Left forelimb (tissue), 1 donor: ENCODE measurements at places on chromosomes 13 and 19.
A peak's percentile ranks its signal among the peaks of the same experiment; 100 is the strongest.

GRCh38 chr19:43380771-43381386 lies 27.4 kb downstream of the CD177 start:
- no peak for DNase-seq

DNA sequence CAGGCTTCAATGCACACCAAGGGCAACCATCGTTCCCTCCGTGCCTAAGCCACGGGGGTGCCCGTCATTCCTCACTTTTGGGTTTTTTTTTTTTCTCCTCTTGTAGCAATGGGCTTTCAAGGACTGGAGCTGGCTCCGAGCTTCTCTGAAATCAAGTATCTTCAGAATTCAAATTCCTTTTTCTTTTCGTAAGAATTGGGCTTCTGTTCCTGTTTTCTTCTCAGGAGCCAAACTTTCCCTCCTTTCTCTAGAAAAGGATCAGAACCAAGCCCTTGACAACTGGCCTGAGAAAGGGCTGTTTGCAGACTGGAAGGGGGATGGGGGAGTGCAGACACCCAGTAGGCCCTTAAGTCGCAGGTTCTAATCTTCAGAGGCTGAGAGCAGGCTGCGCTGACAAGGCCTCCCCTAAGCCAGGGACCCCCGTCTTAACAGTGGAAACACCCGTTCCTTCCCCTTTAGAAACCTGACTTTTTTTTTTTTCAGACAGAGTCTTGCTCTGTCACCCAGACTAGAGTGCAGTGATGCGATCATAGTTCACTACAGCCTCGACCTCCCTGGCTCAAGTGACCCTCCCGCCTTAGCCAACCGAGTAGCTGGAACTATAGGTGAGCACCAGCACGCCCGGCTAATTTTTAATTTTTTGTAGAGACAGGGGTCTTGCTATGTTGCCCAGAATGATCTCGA lies 51.6 kb downstream of the RFX2 start:
- peak; percentile 37 for DNase-seq

DNA sequence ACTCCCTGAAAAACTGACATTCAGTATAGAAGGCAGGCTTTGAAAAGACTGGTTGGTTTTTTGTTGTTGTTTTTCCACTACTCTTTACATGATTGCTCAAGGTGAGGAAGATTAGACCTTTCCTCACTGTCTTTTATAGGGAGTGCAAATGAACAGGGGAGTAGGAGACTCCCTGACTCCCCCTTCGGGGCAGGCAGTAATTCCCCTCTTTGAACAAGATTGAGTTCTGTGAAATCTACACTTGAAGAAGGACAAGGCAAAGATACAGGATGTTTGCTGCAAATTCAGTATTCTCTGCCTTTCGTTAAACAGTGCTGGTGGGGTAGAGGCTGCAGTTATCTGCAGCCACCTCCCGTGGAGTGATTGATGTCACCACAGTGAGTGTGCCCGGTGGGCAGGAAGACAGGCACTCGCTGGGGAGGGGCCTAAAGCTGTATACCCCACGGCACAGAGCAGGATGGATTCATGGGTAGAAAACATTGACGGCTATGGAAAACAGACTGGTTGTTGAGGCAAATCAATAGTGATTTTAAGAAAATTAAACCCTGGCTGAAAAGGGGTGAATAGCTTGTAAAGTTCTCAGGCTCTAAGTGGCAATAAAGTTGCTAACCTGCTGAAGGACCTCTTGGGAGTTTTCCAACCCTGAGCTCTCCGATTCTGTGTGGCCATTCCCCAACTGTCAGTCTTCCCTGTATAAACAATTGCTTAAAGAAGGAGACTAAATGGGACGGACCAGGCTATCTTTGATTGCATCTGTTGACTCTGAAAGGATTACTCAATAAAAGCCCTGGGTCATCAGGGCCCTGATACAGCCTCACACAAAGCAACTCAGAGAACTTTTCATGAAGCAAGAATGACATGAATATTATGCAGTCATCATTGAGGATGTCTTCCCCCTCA lies 308.3 kb downstream of the TBC1D4 start:
- DNase-seq = no peak

- DNase-seq = no peak
These were observed 29.7 kb downstream of the NKPD1 start for GRCh38 chr19:45130888-45131615.

DNA sequence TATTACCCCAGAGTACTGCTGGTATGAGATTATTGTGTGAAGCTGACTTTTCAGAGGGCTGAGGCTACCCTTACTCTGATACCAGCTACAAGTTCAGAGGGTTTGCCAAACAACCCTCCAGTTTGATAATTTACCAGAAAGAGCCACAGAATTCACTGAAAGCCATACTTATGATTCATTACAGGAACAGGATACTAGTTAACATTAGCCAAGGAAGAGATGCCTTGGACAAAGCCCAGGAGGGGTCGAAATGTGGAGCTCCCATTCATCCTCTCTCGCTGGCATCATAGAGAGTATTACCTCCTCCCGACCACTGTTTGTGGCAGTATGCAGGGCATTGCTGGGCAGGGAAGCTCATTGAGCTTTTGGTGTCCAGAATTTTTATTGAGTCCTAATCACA lies 364.3 kb downstream of the KCNRG start:
- no peak for DNase-seq

DNA sequence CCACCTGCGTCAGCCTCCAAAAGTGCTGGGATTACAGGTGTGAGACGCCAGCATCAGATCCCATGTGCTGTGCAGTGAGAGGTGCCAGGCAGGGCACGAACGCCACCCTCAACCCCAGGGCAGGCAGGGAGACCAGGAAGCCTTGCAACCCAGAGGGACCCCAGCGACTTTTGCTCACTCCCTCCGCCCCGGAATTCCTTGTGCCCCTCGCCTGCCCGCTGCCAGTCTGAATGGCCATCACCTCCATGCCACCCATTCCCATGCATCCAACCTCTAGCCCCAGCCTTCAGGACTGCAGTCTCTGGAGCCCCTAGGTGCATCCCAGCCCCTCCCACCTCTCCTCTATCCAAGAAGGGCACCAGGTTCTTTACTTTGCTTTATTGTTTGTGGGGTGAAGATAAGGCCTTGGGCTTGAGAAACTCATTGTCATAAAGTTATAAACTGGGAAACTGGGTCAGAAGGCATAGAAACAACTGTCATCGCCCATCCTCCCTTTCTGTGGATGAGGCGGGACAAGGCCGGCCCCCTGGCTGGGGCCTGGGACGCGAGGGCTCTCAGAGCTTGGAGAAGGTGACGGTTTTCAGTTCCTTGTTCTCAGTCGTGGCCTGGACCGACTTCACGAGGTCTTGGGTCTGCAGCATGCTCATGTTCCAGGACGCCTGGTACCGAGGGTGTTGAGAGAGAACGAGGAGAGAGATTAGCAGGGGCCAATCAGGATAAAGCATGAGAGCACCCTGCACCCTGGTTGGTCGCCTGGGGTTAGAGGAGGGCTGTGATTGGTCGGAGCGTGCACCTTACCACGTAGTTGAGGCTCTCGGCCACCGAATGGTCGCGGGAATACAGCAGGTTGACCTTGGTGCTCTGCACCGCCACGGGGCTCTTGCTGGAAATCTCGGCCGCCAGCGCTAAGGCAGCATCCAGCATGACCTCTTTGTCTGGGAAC lies 2.6 kb upstream of the LGALS4 start:
- no peak for DNase-seq

- DNase-seq = no peak
These were observed 26.1 kb upstream of the CYP2A7 start for GRCh38 chr19:40907968-40908735.

DNA sequence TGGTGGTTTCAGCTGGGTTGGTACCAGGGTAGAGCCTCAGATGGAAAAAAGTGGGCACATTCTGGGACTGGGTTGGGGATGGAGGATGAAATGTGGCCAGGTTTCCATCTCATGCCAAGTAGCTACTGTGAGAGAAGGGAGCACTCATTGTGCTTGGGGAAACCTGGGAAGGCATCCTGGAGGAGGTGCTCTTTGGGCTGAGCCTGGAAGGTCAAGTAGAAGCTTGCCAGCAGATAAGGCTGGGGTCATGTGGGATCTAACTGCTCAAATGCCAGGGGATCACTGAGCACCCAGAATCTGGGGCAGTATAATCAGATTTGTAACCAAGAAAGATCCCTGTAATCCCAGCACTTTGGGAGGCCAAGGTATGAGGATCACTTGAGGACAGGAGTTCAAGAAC lies 9.0 kb upstream of the KCNN1 start:
- no peak for DNase-seq

DNA sequence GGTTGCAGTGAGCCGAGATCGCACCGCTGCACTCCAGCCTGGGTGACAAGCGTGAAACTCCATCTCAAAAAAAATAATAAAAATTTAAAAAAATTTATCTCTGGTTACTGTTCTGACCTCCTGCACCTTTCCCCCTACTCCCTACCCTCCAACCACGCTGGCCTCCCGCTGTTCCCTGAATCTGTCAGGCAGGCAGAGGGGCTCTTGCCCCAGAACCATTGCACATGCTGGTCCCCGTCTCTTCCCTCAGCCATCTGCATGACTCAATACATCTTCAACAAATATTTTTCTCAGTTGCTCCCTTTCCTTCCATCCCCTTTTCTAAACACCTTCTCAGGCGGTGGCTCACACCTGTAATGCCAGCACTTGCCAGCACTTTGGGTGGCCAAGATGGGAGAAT lies 1.1 kb upstream of the FAM187B start:
- DNase-seq = peak; percentile 18

DNA sequence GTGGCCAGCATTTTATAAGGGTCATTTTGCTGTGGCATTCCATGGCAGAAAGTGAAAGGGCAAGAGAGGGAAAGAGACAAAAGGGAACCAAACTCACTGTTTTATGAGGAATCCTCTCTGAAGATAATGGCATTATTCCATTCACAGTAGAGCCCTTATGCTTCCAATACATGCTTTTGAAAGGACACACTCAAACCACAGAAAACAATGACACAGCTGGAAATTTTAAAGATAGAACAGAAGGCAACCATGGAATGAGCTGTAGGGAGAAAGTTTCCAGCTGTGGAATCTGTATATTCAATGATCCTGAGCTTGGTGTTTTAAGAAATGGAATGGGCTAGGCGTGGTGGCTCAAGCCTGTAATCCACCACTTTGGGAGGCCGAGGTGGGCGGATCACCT lies 677.4 kb downstream of the SLITRK1 start:
- no peak for DNase-seq

- DNase-seq = no peak
These were observed 729 bp downstream of the STK11 start for GRCh38 chr19:1206150-1206863.

DNA sequence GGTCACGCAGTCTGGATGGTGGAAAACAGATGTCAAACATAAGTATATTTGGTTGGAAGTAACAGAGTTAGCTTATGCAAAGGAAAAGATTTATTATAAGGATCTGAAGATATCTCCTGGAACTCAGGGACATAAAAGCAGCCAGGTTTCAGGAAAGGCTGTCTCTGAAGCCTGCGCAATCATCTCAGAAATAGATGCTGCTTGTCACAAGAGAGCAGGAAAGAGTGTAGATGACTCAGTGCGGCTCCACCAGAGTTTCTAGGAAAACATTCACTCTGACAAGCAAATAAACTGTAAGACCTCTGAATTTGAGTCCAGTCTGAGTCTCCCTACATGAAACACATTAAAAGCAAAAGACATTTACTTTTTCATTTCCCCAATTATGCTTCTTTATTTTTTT lies 220.4 kb upstream of the HTR2A start:
- no peak for DNase-seq

DNA sequence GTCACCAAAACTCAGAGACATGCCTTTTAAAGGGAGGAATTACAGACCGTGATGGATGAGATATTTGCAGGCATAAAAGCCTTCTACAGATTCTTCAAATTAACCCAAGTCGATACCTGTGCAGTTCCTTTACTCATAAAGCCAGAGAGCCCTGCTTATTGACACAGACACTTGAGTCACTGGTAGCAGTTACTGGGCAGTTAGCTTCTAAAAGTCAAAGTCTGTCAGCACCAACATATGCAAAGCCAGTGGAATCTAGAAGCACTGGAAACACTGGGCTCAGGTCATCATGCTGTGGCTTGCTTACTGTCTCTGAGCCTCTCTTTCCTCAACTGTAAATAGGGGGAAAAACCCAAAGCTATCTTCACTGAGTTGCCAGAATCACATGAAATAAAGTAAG lies 25.7 kb upstream of the LRCH1 start:
- no peak for DNase-seq

- DNase-seq = no peak
These were observed 8.1 kb downstream of the FAM187B start for GRCh38 chr19:35220315-35220921.

- no peak for DNase-seq
These were observed 2.8 kb downstream of the KCTD4 start for GRCh38 chr13:45198041-45198440.

GRCh38 chr13:25725104-25725503 lies 326.7 kb downstream of the SHISA2 start:
- no peak for DNase-seq

GRCh38 chr13:28819046-28819730 lies 951 bp upstream of the MTUS2 start:
- DNase-seq = no peak

GRCh38 chr13:21812192-21812626 lies 141.3 kb downstream of the FGF9 start:
- no peak for DNase-seq

DNA sequence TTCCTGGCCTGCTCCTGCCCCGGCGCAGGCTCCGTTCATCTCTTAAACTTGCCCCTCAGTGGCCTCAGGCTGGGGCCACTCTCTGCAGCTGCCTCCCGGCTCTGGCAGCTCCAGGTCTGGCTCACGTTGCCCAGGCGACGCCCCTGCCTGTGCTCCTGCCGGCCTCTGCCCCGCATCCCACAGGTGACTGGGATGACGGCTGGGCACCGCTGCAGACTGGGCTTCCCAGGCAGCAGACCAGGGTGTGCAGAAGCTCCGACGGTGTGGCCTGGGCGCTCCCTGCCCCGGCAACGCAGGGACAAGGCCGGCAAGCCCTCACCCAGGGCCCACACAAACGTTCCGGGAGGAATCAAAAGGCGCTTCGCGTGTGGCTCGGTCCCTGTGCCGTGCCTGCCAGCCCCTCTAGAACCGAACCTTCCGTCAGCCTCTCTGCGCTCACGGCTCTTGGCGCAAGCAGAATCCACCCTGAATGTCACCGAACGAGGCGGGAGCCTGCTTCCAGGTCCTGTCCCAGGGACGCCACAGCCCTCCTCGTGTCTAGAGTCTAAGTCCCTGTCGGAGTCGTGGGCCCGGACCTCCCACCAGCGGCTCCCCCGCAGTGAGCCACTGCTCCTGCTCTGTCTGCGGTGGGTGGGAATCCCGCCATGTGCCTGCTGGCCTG lies 64.8 kb downstream of the MLLT1 start:
- DNase-seq = no peak

GRCh38 chr13:22103046-22104027 lies 432.5 kb downstream of the FGF9 start:
- DNase-seq = no peak

- no peak for DNase-seq
These were observed 46.8 kb downstream of the ZNF85 start for GRCh38 chr19:20969898-20970297.

GRCh38 chr13:79590394-79590676 lies 109.4 kb downstream of the NDFIP2 start:
- no peak for DNase-seq

DNA sequence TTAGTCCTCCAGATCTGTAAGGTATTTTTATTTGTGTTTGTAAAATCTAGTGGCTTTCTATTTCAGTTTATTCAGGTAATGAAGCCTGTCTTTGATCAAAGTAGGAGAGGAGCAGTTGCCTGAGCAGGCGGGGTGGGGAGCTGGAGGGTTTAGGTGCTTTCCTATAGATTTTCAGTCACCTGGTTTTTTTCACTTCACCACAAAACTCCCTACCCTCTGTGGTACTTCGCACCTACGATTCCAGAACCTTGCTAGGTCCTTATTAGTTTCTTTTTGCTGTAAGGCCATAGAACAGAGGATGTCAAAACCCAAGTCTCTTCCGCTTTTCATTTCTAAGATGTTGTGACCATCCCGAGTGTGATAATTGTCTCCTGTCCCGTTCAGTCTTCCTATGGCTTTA lies 26.6 kb downstream of the SLAIN1 start:
- no peak for DNase-seq
